ENCODE measurements at places on chromosomes 1 and 21.

GRCh38 chr1:70057500-70057899 is 147.9 kb downstream of the LRRC40 start:
- no peak for DNase-seq

DNA sequence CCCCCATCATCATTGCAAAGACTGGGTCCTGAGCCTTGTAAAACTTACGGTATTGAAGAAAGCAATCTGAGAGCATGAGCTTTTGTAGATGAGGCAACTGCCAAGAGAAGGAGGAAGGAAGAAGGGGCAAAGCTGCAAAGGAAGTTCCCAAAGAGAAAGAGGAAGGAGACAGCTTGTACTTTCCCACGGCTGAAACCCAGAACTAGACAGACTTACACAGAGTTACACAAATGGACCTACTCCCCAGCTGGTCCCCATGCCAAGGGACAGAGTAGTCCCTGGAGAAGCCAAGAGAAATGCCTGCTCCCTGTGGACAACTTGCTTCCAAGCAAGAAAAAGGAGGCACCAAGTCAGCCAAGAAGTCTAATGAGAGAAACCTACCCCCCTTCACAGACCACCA is 22.6 kb downstream of the SLC5A9 start:
- no peak for DNase-seq

DNA sequence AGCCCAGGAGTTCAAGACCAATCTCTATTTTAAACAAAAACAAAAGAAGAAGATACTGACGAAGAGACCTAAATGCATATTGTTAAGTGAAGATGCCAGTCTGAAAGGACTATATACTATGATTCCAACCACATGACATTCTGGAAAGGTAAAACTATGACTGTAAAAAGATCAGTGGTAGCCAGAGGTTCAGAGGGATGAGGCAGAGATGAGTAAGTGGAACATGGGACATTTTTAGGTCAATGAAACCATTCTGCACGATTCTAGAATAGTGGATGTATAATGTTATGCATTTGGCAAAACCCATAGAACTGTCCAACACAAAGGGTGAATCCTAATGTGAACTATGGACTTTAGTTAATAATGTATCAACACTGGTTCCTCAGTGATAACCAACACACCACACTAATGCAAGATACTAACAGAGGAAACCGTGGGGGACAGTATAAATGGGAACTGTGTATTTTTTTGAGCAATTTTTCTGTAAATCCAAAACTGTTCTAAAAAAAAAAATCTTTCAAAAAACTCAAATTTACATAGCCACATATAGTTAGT is 8.2 kb downstream of the RC3H1 start:
- DNase-seq, result no peak

- no peak for DNase-seq
These were observed 14.0 kb downstream of the DCST2 start for GRCh38 chr1:155019377-155020245.
